ENCODE measurements at places on chromosomes 5 and 9.

- DNase-seq: no peak
Observed at GRCh38 chr9:35538361-35539234, 48.7 kb downstream of the RUSC2 start.

GRCh38 chr5:74603376-74603775 lies 37.2 kb downstream of the ENC1 start:
- DNase-seq: no peak

GRCh38 chr9:77435277-77435676 lies 212.8 kb downstream of the GNA14 start:
- no peak for DNase-seq

DNA sequence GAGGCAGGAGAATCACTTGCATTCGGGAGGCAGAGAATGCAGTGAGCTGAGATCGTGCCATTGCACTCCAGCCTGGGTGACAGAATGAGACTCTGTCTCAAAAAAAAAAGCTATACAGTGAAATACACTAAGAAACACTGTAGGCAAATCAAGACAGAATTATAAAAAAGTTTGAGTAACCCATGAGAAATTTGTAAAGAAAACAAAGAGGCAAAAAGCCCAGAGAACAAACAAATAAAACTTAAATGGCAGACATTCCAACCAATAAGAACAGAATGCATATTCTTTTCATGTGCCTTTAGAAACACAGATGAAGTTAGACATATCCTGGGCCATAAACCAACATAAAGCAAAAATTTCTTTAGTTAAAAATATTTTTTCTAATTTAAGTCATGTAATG lies 30.6 kb downstream of the ZNF169 start:
- no peak for DNase-seq

DNA sequence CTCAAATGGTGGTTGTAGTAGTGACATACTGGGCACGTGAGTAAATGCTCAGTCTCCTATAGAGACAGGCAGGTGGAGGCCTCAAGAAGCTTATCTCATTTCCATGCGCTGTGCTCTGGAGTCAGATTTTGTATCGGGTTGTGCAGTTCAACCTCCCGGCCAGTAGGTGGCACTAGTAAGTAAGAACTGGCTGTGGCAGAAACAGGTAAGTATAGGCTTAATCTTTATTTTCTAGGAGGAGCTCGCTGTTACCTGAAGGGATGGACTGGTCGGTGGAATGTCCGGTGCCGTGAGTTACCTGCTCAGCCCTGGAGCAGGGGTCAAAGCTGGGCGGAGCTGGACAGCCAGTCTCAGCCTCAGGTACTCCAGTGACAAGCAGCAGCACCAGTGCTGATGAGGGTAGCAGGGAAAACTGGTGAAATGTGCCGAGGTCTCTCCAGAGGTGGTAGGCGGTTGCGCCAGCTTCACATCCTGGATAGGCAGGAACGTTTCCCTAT lies 880.1 kb upstream of the SEMA6A start:
- DNase-seq: peak; percentile 16

- no peak for DNase-seq
Observed at GRCh38 chr5:43427306-43427705, 15.1 kb upstream of the CCL28 start.

Data from NCI-H2029 (cell line).